ENCODE measurements at places on chromosomes 3 and 15.

DNA sequence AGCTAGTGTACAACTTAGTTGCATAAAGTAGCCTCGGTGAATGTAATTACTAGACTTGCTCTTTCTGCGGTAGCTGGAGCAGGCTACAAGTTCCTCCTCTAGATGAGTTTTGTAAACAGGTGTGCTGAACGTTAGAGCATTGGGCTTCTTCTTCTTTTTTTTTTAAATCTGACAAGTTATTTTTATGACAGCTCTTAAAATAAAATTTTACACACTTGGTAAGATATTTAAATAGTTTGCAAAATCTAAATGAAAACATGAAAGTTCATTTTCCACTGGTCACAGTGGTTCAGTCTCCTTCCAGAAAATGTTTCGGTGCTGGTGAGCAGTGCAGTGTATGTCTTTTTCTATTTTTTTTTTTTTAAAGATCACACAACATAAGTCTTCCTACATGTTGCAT is 3.0 kb downstream of the CCR9 start:
- no peak for DNase-seq

GRCh38 chr3:7546253-7546652 is 685.3 kb downstream of the GRM7 start:
- no peak for DNase-seq

- no peak for DNase-seq
These were observed 1.2 kb upstream of the SOX14 start for GRCh38 chr3:137762674-137763593.

- peak; percentile 61 for DNase-seq
These were observed 503 bp downstream of the HLTF start for GRCh38 chr3:149085828-149086231.

DNA sequence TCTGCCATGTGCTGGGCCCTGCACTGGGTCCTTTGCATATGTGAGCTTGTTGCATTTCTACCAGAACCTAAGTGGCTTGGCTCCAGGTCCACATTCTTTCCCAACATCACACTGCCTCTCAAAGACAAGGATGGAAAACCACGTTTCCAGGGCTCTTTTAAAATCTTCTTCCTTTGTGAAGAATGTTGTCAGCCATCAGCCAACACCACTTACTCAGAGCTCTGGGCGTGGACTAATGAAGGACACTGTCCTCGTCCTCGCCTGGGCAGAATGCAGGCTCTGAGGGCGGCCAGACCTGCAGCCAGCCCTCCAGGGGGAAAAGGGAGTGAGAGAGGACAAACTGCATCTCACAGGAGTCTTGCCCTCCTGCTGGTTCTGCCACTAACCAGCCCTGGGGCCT is 49.7 kb downstream of the MAGEF1 start:
- no peak for DNase-seq

DNA sequence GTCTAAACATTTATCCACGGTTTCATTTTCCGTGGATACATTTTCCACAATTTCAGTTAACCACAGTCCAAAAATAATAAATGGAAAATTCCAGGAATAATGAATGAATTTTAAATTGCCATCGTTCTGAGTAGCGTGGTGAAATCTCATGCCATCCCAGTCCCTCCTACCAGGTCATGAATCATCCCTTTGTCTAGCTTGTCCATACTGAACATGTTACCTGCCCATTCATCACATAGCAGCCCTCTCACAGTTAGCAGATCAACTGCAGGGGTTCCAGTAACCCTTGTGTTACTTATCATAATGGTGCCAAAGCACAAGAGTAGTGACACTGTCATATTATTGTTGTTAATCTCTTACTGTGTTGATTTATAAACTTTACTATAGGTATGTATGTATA is 124.5 kb downstream of the GSK3B start:
- no peak for DNase-seq

DNA sequence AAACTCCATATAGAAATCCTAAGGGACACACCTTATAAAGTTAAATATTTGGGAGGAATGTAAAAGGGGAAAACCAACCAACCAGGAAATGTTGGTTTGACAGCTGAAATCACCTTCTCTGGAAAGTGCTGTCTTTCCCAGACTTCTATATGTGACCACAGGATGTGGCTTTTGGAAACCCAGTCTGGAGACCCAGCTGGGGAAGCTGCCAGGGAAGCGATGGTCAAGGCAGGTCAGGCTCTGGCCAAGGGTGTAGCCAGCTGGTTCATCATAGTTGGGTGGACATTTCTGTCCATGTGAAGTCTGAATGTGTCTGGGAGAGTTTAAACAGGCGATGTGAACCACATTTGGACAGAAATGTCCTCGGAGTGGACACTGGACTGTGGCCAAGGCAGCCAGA is 73.9 kb downstream of the ARNT2 start:
- no peak for DNase-seq

DNA sequence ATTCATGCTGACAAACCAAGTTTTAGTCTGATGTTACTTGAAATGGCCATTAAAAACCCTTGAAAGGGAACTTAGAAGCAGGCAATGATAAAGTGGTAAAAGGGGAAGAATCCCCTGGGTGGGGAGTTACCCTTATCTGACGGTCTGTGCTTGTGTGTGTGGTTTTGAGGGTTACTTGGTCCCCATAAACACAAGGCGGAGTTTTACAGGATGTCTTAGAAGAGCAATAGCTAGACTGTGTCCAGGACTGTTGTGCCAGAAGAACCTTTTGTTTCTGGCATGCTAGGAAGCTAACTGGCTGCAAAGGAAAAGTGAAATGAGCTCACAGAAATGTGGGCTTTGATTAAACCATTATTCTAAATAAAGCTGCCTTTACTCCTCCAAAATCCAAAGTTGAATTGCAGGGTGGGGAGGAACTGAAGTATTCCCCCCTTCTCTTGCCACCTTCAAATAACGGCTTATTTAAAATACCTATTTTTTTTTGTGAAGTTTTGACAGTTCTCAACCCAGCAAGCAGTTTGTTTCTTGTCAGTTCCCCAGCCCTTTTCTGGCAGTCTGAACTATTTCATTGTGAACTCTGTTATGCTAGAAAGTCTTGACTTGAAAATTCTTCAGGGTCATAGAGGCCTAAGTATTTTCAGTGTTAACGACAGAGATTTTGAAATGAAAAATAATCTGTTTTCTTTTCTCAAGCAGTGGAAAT is 443.5 kb downstream of the OTOL1 start:
- DNase-seq = no peak

DNA sequence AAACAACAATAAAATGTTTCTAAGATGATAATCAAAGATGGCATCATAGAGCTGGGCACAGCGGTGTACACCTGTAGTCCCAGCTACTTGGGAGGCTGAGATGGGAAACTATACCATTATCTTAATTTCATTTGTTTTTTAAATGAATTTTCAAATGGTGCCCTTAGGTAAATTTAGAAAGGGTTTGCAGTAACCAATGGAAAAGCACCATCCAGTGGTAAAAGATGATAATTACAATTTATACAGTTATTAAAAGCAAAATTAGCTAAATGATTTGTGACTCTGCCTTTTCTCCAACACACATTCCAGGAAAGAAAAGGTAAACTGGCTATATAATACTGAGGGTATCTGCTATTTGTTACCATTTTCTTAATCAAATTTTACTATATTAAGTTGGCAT is 14.4 kb upstream of the ANKRD28 start:
- DNase-seq = no peak

DNA sequence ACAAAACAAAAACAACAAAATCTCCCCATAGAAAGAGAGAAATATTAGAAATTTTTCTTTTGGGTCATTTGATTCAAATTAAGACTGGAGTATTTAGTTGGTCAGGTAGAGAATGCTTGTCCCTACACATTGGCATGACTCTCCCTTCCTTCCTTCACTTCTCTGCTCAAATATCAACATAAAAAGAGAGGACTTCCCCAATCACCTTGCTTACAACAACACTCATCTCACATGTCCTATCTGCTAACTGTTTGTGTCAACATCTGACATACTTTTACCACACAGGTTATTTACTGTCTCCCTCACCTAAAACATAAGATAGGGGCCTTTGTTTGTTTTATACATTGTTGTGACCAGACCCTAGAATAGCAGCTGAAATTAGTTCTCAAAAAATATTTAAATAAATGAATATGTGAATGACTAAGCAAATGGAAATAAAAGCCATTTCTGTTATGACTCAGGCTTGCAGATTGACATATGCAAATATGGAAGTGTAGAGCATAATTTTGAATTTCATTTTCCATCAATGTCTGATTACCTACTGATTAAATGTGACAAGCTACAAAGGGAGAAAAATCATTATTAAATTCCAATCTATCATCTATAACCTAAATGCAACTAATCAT is 304.8 kb downstream of the CTNNB1 start:
- DNase-seq = no peak

Measured in NCI-H187 (cell line).